ENCODE measurements at places on chromosomes 1 and 21.

DNA sequence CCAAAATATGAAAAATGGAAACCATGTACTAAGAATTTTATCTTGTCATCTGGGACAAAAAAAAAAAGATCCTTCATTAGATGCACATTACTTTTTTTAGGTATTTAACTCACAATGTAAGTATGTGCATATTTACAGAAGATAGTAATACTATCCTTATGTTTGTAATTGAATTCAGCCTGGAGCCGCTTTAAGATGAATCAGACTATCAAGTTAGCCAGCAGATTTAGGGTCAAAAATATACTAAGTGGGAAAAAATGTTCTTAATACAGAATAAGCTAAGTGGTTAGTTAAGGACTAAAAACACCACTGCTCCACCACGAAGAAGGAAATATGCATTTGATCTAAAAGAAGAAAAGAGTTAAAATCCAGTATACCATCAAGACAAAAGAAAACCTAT is 49.1 kb downstream of the DSCAM start:
- no peak for DNase-seq
- no peak overlapping the region for H3K27ac ChIP-seq
- H3K4me1 ChIP-seq = no peaks in the 10 kb centered on the region
- H3K36me3 ChIP-seq = no peaks in the 10 kb centered on the region
- no peak overlapping the region for H3K4me3 ChIP-seq

DNA sequence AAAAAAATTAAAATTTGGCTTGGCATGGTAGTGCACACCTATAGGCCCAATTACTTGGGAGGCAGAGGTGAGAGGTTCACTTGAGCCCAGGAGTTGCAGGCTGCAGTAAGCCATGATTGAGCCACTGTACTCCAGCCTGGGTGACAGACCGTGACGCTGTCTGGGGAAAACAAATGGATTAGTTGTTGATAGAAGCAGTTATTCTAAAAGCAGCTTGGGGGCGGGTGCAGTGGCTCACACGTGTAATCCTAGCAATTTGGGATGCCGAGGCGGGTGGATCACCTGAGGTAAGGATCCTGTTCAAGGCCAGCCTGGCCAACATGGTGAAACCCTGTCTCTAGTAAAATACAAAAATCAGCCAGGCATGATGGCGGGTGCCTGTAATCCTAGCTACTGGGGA is 40.3 kb downstream of the KIF1B start:
- H3K4me1 ChIP-seq = peaks cover 8% of the 10 kb centered on the region
- no peak for DNase-seq
- H3K4me3 ChIP-seq = no peak overlapping the region
- H3K36me3 ChIP-seq = no peaks in the 10 kb centered on the region

DNA sequence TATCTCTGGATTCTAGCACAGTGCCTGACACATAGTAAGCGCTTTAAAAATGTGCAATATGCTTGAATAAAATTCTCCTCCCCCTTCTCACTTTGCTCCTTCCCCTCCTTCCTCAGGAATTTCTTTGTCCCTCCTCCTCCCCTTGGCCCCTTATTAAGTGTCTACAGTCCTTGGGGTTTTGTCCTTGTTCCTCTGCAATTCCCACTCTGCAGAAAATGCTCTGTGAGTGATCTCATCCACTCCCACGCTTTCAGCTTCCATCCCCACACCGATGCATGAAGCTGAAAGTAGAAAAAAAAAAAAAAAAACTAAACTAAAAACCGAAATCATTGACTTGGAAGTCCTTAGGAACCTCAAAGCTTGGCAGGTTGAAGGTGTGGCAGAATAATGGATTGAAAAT is 273.6 kb downstream of the RRAGC start:
- H3K27me3 ChIP-seq = no peaks in the 10 kb centered on the region
- no peaks in the 10 kb centered on the region for H3K36me3 ChIP-seq
- peaks cover 8% of the 10 kb centered on the region for H3K4me1 ChIP-seq
- H3K27ac ChIP-seq = no peak overlapping the region
- no peak overlapping the region for H3K4me3 ChIP-seq

DNA sequence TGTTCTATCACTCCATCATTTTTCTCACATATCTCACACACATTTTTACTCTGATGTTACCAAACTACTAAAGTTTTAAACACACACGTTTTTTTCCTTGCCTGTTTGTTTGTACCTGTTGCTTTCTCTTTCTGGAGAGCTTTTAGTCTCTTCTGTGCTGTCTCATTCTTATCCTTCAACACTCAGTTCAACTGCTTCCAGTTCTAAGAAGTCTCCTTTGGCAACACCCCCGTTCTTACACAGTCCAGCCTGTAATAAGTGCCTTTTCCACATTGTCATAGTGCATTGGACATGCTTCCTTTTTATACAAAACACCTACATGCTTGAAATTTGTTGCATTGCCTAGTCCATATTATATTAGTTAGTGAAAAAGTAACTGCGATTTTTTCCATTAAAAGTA is 360.2 kb upstream of the BRINP3 start:
- H3K27me3 ChIP-seq = no peaks in the 10 kb centered on the region
- no peak overlapping the region for H3K27ac ChIP-seq
- DNase-seq = no peak
- no peaks in the 10 kb centered on the region for H3K36me3 ChIP-seq
- no peak overlapping the region for H3K4me3 ChIP-seq

DNA sequence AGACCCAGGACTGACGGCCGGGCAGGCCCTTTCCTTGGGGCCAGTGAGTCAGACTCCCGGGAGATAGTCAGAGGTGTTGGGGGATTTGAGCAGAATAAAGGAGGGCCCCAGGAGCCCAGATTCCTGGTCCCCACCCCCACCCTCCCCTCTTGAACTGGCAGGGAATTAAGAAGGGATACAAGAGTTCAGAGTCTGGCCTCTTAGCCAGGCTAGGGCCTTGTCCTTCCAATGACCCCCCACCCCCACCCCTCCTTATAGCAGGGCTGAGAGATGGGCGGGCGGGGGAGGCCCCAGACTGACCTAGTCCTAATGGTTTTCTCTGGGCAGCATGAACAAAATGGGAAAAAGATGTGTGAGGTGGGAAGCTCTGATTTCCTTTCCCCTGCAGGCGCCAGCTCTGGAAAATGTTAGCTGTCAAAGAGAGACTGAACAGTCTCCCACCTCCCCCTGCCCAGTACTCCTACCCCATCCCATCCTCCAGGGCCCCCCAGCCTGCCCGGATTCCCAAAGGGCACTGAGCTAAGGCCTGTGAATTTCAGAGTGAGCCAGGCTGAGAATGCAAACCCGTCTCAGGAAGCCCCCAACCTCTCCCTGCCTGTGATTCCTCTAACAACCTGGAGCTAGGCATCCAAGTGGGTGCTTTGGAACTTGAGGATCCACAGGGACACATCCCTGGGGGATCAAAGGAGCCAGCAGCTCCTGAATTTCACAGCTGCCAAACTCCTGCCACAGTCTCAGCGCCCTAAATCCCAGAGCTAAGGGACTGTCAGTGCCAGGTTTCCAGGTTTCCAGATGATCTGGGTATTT is 5.8 kb upstream of the CRABP2 start:
- H3K4me3 ChIP-seq = no peak overlapping the region
- H3K36me3 ChIP-seq = no peaks in the 10 kb centered on the region
- peaks cover 13% of the 10 kb centered on the region for H3K27me3 ChIP-seq
- H3K4me1 ChIP-seq = peaks cover 26% of the 10 kb centered on the region

- no peak overlapping the region for H3K27ac ChIP-seq
- H3K36me3 ChIP-seq = no peaks in the 10 kb centered on the region
- no peaks in the 10 kb centered on the region for H3K4me1 ChIP-seq
- no peak overlapping the region for H3K4me3 ChIP-seq
These were observed 107.1 kb upstream of the OLIG2 start for GRCh38 chr21:32918478-32919120.

DNA sequence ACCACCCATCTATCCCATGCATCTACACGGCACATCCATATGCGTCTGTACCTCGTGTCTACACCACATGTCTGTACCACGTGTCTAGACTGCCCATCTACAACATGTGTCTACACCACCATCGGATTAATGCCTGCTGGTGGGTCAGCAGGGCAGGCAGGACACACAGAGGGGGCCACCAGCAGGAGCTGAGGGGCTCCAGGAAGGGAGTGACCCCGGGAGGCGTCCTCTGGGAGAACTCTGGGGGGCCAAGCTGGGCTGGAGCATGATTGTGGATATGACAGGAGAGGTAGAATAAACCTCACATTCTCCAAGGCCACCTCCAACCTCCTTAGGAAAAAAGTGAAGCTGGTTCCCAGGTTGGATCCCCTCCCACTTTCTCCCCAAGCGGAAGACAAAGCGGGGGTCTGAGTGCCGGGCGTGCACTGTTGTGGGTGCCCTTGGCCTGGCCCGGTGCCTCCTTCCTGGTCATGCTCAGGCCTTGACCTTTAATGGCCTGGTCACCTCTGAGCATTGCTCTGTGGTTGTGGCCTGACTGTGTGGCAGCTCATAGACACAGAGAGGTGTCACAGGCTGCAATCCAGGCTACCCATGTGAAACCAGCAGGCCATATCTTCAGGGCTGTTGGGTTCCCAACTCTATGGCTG is 881 bp upstream of the ACTRT2 start:
- H3K4me3 ChIP-seq = no peak overlapping the region
- no peaks in the 10 kb centered on the region for H3K27me3 ChIP-seq
- H3K36me3 ChIP-seq = no peaks in the 10 kb centered on the region
- H3K27ac ChIP-seq = no peak overlapping the region
- H3K4me1 ChIP-seq = no peaks in the 10 kb centered on the region
- no peak for DNase-seq

GRCh38 chr1:35726450-35727433 is 8.1 kb upstream of the C1orf216 start:
- peaks cover 4% of the 10 kb centered on the region for H3K36me3 ChIP-seq
- H3K4me3 ChIP-seq = no peak overlapping the region
- no peaks in the 10 kb centered on the region for H3K27me3 ChIP-seq
- H3K4me1 ChIP-seq = no peaks in the 10 kb centered on the region
- no peak for DNase-seq

DNA sequence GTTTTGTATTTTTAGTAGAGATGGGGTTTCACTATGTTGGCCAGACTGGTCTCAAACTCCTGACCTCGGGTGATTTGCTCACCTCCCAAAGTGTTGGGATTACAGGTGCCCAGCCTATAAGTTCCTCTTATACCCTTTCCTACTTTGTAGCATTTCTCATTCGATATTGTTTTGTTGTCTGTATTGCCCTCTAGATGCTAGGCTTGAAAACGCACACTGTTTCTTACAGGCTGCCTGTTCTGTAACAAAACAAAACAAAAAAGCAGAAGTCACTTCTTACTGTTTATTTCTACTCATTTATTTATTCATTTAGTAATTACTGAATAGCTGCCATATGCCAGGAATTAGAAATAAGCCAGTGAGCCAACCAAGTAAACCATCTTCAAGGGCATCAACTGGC is 136.9 kb upstream of the BMP8A start:
- DNase-seq = no peak
- H3K4me3 ChIP-seq = no peak overlapping the region
- H3K4me1 ChIP-seq = no peaks in the 10 kb centered on the region
- H3K27ac ChIP-seq = no peak overlapping the region

- no peaks in the 10 kb centered on the region for H3K4me1 ChIP-seq
- no peak overlapping the region for H3K4me3 ChIP-seq
- no peaks in the 10 kb centered on the region for H3K27me3 ChIP-seq
- H3K36me3 ChIP-seq = peaks cover 8% of the 10 kb centered on the region
- DNase-seq = no peak
These were observed 162.1 kb downstream of the PATJ start for GRCh38 chr1:61904354-61904753.

DNA sequence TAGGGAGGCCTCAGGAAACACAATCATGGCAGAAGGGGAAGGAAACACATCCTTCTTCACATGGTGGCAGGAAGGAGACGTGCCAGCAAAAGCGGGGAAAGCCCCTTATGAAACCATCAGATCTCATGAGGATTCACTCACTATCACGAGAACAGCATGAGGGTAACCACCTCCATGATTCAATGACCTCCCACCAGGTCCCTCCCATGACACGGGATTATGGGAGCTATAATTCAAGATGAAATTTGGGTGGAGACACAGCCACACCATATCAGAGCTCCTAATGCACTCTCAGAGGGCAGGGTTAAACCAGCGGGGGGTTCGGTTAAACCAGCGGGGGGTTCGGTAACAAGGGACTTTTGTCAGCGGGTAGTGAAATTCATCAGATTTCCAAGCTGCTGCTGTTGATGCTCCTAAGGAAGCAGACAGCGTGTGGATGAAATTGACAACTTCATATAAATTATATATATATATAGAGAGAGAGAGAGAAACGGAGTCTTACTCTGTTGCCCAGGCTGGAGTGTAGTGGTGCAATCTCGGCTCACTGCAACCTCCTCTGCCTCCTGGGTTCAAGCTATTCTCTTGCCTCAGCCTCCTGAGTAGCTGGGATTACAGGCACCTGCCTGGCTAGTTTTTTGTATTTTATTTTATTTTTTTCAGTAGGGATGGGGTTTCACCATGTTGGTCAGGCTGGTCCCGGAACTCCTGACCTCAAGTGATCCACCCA is 4.2 kb downstream of the CSTB start:
- no peak overlapping the region for H3K27ac ChIP-seq
- no peak overlapping the region for H3K4me3 ChIP-seq
- DNase-seq = no peak

GRCh38 chr1:239185245-239185619 is 201.1 kb upstream of the CHRM3 start:
- no peak overlapping the region for H3K27ac ChIP-seq

DNA sequence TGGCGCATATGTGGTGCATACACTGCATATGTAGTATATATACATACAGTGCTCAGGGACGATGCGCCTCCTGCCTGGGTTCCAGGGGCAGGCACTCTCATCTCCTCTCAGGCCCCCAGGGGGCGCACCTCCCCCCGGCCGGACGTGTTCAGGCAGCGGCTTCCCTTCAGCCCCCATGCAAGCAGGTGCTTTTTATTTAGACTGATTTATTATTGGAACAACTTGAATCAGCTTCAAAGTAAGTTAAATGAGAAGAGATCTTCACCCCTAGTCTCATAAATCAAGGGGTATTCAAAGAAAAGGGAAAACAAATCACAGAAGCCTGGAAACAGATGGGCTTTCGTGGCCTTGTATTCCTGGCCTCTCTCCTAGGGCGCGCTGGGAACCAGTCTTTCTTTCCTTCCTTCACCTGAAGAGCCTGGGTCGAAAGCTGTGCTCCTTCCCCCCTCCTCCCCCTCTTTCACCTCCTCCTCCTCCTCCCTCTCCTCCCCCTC is 64.6 kb downstream of the UBIAD1 start:
- peaks cover 24% of the 10 kb centered on the region for H3K27me3 ChIP-seq
- no peaks in the 10 kb centered on the region for H3K36me3 ChIP-seq
- peaks cover 17% of the 10 kb centered on the region for H3K4me1 ChIP-seq

- no peak for DNase-seq
- no peak overlapping the region for H3K27ac ChIP-seq
- H3K36me3 ChIP-seq = no peaks in the 10 kb centered on the region
- no peak overlapping the region for H3K4me3 ChIP-seq
These were observed 63.0 kb downstream of the KCNJ15 start for GRCh38 chr21:38319781-38320180.

- no peaks in the 10 kb centered on the region for H3K27me3 ChIP-seq
- H3K27ac ChIP-seq = no peak overlapping the region
- no peak for DNase-seq
- H3K4me1 ChIP-seq = peaks cover 1% of the 10 kb centered on the region
These were observed 20.3 kb downstream of the FLVCR1 start for GRCh38 chr1:212878418-212878817.

Measured in keratinocyte (primary cell).